NB4 (cell line): ENCODE measurements at places on chromosomes 12 and 14.

DNA sequence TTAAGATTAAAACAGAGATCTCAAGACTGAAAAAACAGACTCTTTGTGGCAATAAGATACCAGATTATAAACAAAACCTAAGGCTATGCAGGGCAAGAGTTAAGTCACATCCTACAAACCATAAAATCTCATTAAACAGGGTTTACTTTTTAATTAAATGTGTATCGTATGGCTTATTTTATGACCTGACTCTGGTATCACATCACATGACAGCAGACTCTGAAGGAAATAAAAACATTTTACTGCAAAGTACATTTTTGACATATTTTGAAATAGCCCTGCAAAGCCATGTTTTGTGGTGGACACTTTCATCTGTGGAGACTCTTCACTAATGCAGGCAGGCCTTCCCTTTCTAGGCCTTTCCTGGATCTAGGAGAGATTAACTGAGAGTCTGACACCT lies 327.6 kb upstream of the CLEC14A start:
- DNase-seq: no peak

- DNase-seq: no peak
Observed at GRCh38 chr12:69331519-69331908, 16.7 kb upstream of the LYZ start.

DNA sequence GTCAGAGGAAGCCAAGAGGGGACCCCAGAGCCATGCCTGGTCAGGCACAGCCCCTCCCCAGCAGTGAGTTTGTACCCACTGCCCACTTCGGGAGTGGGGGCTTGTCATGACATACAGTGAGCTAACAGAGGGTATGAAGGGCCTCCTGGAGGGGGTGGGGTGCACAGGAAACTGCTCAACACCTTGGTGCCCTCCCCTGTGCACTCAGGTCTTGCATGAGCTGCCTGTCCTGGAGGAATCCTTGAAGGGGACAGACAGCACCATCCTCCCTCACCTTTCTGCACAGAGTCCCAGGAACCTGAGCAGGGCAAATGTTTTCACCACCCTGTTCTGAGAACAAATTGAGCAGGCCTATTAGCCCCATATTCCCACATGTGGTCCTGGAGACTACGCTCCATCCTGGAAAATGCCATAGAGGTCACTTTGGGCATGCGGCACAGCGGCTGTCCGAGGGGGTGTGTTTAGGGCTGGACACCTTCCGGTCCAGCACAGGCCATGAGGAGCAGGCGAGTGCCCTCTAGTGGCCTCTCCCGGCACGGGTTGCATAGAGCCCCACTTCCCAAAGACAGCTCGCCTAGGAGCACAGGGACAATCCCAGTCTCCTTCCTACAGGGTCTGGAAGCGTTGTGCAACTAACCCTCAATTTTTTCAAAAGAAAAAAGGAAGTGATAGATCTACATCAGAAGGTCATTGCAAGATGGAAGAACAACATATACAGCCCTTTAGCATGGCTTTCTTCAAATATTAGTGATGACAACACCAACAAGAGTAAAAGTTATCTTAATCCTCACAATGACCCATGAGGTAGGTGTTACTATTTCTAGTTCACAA lies 31.9 kb upstream of the ZFP36L1 start:
- DNase-seq: peak; percentile 57

- DNase-seq: no peak
Observed at GRCh38 chr14:34104489-34105397, 153.9 kb upstream of the EGLN3 start.

GRCh38 chr14:104116756-104117340 lies 21.5 kb upstream of the KIF26A start:
- no peak for DNase-seq

GRCh38 chr12:81626406-81626805 lies 132.7 kb downstream of the PPFIA2 start:
- no peak for DNase-seq

DNA sequence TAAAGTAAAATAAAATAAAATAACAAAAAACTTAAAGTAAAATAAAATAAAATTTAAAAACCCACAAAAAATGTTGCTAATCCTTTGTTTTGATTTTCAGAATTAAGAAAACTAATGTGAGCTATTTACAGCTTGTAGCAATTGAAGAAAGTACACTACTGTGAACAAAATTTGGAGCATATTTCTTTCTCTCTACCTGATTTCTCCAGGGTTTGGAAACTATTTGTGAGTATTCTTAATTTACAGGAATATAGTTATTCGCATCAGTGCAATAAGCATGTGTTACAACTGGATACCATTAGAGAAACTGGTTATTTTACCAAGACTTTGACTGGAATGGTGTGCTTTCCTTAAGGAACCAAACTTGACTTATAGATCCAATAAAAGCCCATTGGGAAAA lies 86.1 kb upstream of the CNOT2 start:
- DNase-seq: no peak

GRCh38 chr12:93008044-93008778 lies 79.1 kb upstream of the EEA1 start:
- DNase-seq: no peak

DNA sequence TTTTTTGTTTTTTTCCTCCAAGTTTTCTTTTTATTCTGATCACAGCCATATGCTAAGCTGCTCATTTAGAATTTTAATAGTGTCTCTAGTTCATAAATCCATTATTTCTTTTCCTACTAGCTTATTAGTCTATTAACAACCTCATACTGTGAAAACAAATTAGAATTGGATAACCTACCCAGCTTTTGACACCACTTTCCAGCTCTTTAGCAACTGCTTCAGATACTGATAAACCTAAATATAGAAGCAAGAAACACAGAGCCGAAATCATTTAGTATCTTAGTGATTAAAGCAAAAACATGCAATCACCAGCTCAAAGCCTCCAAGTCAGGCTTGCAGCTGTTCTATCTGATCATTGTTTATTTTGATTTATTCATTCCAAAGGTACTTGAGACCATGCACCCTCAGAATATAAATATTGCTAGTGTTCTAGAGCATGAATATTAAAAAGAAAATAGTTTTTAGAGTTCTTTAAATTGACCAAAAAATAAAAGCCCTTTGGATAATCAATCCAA lies 121.5 kb downstream of the STXBP6 start:
- no peak for DNase-seq

- DNase-seq: no peak
Observed at GRCh38 chr12:71509705-71510104, 70.1 kb downstream of the LGR5 start.

- no peak for DNase-seq
Observed at GRCh38 chr12:92075425-92075914, 70.2 kb downstream of the BTG1 start.

DNA sequence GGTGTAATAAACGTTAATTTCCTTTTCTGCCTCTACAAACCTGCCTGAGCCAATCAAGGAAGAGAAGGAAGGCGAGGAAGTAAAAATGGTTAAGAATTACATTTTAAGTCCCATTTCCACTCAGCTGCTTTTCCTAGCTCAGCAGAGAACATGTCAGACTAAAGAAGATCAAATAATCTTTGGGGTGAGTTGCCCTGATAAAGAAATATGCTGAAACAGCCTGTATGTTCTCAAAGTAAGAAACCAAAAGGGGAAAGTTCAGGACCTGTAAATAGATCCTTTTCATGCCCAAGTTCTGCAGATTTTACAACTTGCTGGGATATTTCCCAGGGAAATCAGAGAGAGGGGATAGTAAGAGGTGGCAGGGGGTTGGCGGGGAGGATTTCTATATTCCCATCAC lies 55.5 kb downstream of the PHLDA1 start:
- no peak for DNase-seq

GRCh38 chr14:96624661-96625425 lies 122.7 kb downstream of the PAPOLA start:
- no peak for DNase-seq

- DNase-seq: no peak
Observed at GRCh38 chr14:60566101-60566500, 57.2 kb downstream of the SIX6 start.

GRCh38 chr14:76784881-76785280 lies 23.6 kb downstream of the VASH1 start:
- DNase-seq: peak; percentile 80

GRCh38 chr12:127113945-127114344 lies 1153.0 kb upstream of the TMEM132C start:
- no peak for DNase-seq

- peak; percentile 35 for DNase-seq
Observed at GRCh38 chr14:20757965-20758364, 10.2 kb upstream of the EDDM3B start.

DNA sequence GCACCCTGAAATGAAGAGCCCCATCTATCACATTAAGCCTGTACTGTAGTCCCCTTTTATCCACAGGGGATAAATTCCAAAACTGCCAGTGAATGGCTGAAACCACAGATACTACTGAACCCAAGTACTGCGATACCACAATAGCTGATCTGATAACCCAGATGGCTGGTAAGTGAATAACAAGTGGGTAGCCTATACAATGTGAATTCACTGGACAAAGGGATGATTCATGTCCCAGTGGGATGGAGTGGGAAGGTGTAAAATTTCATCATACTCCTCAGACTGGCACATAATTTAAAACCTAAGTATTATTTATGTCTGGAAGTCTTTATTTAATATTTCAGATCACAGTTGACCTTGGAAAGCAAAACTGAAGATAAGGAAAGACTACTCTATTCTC lies 201.3 kb downstream of the GPHN start:
- DNase-seq: peak; percentile 21

DNA sequence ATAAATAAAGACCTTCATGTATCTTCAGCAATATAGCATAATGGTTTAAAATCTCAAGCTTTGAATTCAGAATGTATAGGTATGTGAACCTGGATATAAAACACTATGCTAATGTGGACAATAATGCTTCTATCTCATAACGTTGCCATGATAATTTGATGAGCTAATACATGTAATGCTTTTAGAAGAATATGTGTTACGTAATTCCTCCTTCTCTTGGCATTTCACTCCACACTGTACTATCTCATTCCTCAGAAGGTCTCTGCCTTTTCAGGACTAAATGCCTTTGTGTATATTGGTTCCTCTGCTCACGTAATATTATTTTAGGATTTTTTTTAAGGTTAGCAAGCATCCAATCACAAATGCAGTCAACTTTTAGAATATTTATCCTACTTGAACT lies 86.5 kb downstream of the FOXA1 start:
- no peak for DNase-seq

DNA sequence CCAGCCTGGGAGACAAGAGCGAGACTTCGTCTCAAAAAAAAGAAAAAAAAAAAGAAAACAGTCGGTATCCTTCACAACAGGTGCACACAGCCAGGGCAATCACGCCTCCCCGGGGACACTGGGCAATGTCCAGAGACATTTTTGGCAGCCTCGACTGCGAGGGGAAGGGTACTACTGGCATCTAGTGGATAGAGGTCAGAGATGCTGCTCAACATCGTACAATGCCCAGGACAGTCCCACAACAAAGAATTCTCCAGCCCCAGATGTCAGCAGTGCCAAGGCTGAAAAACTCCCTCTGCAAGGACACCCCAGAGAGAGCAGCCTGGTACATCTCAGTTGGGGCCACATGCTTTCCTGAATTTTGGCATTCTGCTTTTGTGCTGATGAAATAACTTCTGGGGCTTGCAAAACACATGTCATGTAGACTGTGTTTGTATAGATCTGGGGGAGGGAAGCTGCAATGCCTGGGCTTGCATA lies 21.5 kb downstream of the ALDH2 start:
- peak; percentile 84 for DNase-seq

DNA sequence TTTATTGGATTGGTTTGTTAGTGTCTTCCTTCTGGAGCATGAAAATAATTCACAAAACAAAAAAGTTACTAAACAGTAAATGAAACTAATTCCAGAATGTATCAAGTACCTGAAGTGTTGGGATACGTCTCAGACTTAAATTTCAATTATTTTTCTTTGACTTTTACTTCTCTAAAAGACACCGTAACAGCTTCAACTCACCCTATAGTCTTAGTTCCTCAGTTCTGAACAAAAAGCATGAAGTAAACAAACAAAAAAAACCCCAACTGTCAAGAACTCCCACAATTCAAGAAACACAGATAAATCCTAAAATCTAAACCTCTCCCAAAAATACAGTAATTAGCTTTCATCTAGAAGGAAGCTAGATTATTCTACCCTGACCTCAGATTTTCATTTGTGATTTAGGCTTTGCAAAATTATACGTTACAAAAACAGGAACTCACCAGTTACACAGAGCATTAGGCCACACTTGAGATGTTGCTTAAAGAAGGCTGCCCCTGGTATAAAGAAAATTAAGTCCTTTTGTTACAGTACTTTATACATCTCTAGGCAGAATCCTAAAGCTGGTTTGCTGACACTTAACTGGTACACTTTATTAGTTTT lies 10.2 kb downstream of the HEATR5A start:
- peak; percentile 73 for DNase-seq

DNA sequence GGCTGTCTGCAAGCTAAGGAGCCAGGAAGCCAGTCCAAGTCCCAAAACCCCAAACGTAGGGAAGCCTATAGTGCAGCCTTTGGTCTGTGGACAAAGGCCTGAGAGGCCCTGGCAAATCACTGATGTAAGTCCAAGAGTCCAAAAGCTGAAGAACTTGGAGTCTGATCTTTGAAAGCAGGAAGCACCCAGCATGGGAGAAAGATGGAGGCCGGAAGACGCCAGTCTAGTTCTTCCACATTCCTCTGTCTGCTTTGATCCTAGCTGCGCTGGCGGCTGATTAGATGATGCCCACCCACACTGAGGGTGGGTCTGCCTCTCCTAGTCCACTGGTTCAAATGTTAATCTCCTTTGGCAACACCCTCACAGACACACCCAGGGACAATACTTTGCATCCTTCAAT lies 58.5 kb downstream of the CAPS2 start:
- DNase-seq: no peak

GRCh38 chr12:71876137-71876799 lies 36.7 kb downstream of the TBC1D15 start:
- DNase-seq: no peak

- no peak for DNase-seq
Observed at GRCh38 chr12:57131896-57132744, 3.8 kb downstream of the LRP1 start.

GRCh38 chr14:34247605-34248004 lies 214.4 kb downstream of the SPTSSA start:
- no peak for DNase-seq

GRCh38 chr14:99581374-99581773 lies 22.6 kb downstream of the CCDC85C start:
- no peak for DNase-seq

GRCh38 chr14:64727551-64728071 lies 23.4 kb downstream of the PLEKHG3 start:
- no peak for DNase-seq

GRCh38 chr12:116610971-116611541 lies 51.9 kb downstream of the MAP1LC3B2 start:
- DNase-seq: peak; percentile 53

GRCh38 chr12:26799741-26800140 lies 33.3 kb downstream of the ITPR2 start:
- no peak for DNase-seq
